ENCODE measurements at places on chromosomes 7 and 10. TPM values are rescaled to one million over a fixed set of nuclear protein-coding genes. Genes with fewer than 3 reads are reported as not detected.

NRCAM gene
- 57.6 TPM for total RNA-seq

SPDYE18 gene
- total RNA-seq, result 0.28 TPM

GHRHR gene
- 0.27 TPM for total RNA-seq

STAG3 gene
- total RNA-seq, result 0.09 TPM

HMX3 gene
- not detected for total RNA-seq

CAMK2B gene
- 3.1 TPM for total RNA-seq

ACTL6B gene
- total RNA-seq, result not detected

AHR gene
- total RNA-seq, result 53.4 TPM

OR2A5 gene
- total RNA-seq, result not detected

FOXK1 gene
- total RNA-seq, result 24.7 TPM

NACAD gene
- total RNA-seq, result 0.18 TPM

CDNF gene
- 0.47 TPM for total RNA-seq

PKD1L1 gene
- 0.90 TPM for total RNA-seq

NPSR1 gene
- not detected for total RNA-seq

ASAH2 gene
- total RNA-seq, result 0.63 TPM

SPACDR gene
- total RNA-seq, result 1.3 TPM

ATOH7 gene
- not detected for total RNA-seq

GPR158 gene
- total RNA-seq, result under 0.01 TPM

MRLN gene
- total RNA-seq, result not detected

All from endothelial cell of coronary artery (primary cell).